ENCODE measurements at places on chromosomes 7 and 10.

DNA sequence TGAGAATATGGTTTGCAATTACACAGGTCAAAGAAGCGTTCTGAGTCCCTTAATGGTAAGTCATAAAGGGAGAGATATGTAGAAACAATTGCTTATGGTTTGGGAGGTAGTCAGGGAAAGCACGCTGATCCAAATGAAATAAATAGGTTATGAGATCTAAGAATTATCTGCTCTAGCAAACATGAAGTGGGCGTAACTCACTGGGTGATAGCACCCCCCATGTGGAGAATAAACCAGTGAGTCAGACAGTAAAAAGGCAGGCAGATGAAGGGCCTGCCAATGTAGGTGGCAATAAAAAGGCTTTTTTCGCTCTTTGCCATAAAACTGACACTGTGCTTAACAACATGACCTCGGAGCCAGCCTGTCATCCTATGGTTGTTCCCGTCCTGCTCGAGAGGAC lies 306.9 kb downstream of the GLRX3 start:
- no peak for DNase-seq

DNA sequence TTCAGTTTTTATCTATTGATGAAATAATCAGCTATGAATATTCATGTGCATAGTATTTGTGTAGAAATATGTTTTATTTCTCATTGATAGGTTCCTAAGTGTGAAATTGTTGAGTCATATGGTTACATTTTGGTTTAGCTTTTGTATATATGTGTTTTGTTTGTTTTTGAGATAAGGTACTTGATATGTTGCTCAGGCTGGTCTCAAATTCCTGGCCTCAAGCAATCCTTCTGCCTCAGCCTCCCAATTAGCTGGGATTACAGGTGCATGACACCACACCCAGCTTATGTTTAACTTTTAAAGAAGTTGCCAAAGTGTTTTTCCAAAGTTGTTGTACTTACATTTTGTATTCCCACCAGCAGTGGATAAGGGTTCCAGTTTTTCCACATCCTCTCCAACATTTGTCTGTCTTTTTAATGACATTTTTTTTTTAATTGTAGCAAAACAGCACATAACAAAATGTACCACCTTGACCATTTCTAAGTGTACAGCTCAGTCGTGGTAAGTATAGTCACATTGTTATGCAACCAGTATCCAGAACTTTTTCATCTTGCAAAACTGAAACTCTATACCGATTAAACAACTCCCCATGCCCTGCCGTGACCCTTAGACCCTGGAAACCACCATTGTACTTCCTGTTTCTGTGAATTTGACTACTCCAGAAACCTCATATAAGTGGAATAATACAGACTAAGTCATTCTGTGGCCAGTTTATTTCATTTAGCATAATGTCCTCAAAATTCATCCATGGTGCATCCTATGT lies 12.6 kb upstream of the UBE2D1 start:
- no peak for DNase-seq

DNA sequence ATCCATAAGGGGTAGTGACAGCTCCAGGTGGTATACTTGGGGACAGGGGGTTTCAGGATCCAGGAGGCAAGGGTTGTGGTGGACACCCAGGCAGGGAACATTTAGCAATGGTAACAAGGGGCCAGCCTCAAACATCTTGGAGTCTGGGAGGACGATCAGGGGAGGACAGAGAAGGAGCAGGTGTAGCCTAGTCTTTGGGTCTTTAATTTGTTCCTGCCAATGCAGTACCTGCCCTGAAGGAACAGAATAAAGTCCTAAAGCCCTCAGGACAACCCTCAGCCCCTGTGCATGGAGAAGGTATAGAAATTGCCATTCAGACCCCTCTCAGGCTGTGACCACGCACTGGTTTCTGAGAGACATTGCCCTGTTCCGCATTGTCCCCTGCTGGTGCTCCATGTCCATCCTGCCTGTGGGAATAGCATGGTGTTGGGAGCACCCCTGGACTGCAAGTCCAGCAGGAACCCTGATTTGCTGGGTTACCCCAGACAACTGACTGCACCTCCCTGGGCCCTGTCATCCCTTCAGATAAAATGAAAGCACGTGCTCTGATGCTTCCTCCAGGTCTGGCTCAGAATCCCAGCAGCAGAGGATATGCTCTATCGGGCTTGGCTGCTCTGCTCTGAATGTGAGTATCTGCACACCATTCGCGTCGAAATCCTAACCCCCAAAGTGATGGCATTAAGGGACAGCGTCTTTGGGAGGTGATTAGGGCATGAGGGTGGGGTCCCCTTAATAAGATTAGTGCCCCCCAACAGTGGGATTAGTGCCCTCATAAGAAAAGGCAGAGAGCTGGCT lies 24.2 kb downstream of the DDC start:
- no peak for DNase-seq

- DNase-seq, result peak; percentile 22
These were observed 21.7 kb upstream of the OR2A5 start for GRCh38 chr7:144027070-144027469.

- DNase-seq, result no peak
These were observed 55.3 kb upstream of the HECW1 start for GRCh38 chr7:43057141-43057540.

DNA sequence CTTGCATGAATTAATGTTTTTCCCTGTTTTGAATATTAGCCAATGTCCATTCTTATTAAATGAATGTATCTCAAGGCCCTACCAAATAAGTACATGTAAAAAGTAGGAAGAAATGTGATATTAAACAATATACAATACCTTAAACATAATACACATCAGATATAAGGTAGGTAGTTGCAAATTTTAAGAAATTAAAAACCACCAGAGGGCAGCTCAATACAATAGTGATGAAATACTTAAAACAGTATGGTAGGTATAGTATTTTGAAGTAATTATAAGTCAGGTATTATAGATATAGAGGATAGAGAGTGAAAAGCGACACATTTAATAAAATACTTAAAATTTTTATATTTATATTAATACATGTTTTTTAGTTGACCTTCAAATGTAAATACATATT lies 43.6 kb upstream of the CDK14 start:
- DNase-seq, result no peak

DNA sequence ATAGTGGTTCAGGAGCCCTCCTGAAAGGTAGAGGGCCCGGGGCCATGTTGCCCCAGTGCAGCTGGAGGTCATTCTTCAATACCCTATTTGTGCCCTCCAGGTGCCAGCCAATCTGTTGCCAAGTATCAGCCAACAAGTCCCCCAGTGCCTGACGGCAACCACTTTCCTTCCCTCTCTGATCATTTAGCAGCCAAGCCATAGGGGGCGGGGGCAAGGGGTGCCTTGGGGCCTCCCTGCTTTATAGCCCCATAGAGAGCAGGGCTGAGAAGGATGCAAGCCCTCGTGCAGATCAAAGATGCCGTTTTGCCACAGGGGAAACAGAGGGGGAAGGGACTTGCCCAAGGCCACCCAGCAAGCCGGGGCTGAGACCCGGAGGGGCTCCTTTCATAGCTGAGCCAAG lies 149.0 kb upstream of the CHST15 start:
- DNase-seq, result no peak
